ENCODE measurements at places on chromosomes 7 and 10.

- DNase-seq: peak; percentile 60
These were observed 82.7 kb upstream of the C1GALT1 start for GRCh38 chr7:7099584-7100014.

DNA sequence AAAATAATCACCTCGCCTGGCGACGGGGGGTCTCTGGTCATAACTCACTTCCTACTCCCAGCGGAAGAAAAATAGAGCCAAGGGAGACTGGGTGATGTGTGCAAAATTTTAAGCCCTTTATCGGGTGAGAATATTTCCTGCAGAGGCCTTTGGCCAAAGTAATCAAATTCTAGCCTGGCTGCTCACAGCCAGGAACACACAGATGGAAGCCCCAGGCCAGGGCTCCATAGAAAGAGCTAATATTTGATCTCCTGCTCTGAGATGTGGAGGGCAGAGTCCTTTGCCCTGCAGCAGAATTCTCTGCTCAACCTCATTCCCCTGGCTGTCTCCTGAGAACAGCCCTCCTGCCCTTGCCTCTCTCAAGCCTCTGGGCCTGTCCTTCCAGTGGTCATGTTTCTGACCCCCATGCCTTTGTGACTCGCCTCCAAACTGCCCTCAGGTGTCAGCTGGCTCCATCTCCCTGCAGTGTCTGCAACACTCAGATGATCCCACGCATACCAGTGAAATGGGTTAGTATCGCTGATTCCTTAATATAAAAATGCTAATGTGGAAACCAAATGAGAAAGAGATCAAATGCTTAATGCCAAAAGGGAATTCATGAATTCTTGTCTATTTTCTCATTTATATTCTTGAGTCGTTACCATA lies 34.5 kb downstream of the FRMD4A start:
- DNase-seq: no peak

DNA sequence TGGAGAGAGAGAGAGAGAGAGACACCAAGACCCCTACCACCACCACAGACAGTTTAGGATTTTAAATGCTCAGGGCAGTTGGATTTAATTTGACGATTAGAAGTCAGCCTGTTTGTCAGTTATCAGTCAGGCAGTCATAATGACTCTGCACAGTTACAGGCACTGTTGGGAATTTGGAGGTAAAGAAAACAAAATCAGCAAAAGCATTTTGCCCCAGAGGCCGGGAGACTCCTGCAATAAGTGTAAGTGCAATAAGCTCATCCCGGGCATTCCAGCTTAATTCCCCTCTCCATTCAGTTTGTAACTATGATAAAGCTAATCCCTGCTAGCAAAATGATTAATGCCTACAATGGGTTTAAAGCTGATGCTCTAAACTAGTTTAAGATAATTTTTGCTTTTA lies 13.5 kb downstream of the SEMA3C start:
- DNase-seq: no peak

DNA sequence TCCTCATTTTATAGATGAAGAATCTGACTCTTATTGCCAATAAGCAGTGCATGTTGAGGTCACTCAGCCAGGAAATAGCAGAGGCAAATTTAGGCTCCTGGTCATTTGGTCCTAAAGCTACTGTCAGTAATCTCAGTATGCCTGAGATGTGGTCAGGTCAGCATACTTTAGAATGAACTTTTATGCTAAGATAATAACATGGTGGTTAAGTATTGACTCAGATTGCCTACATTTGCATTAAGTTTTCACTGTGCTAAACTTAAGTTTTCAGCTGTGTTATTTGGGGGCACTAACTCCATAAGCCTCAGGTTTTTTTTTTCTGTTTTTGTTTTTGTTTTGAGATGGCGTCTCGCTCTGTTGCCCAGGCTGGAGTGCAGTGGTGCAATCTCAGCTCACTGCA lies 35.9 kb upstream of the CCSER2 start:
- no peak for DNase-seq

GRCh38 chr10:86960003-86960862 lies 1.8 kb downstream of the SNCG start:
- DNase-seq: peak; percentile 91

DNA sequence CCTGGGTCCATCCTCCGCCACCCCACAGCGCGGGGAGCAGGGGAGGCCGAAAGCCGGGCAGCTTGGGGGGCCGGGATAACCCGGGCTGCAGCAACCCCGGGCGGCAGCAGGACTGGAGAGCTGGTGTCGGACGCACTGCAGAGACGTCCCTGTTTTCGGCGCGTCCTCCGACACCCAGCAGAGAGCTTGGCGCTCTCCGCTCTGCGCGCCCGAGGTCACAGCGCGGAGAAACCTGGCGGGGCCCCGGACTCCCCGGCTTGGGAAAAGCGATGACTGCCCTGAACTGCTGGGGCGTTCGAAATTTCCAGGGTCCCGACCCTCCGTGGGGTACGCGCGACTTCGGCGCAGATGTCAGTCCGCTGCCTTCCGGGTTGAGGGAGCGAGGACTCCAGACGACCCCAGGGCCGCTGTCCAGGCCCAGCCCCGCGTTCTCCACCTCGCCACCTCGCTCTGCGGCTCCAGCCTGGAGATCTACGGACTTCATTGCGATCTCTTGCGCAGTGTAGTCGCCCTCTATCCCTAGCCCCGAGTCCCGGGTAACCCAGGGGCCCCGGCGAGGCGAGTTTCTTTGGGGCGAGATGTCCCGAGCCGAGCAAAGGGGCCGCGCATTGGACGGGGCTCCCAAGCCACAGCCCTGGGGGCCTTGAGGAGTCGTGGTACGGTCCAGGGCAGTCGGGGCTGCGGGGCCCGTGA lies 617 bp upstream of the FOXI2 start:
- no peak for DNase-seq

DNA sequence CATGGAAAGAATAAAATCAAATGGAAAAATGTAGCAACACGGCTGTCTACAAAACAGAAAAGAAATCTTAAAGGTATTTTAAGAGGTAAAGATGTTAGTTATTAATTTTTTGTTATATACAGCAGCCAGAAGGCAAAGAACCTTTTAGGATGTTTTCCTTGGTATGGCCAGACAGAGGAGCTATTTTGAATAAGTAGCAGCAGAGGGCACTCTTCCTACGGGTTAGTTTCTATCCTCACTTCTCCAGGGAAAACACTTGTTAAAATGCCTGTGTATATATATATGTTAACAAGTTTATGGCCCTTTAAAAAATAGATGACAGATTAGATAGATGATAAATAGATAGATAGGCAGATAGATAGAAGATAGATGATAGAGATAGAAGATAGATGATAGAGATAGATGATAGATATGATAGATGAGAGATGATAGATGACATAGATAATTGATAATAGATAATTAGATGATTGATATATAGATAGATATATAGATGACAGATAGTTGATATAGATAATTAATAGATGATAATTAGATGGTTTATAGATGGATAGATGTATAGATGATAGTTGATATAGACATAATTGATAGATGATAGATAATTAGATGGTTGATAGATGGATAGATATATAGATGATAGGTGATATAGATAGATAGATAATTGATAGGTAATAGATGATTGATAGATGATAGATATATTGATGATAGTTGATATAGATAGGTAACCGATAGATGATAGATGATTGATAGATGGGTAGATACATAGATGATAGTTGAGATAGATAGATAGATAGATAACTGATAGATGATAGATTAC lies 57.8 kb upstream of the WIPF3 start:
- DNase-seq: peak; percentile 59

DNA sequence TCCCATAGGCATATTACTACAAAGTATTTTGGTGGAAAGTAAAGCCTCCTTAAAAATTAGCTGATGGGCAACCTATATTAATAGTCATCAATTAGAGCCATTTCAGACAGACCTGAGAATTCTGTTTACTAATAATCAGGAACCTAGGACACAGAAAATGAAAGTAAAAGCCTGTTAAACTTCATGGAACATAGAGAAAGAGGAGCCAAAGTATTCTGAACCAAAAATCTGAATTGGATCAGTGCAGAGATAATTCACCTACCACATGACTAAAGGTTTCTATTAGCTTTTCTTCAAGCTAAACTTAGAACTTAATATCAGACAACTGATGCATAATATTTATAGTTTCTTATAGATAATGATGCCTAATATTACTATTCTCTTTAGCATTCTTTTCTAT lies 204.5 kb upstream of the RHOBTB1 start:
- DNase-seq: no peak

DNA sequence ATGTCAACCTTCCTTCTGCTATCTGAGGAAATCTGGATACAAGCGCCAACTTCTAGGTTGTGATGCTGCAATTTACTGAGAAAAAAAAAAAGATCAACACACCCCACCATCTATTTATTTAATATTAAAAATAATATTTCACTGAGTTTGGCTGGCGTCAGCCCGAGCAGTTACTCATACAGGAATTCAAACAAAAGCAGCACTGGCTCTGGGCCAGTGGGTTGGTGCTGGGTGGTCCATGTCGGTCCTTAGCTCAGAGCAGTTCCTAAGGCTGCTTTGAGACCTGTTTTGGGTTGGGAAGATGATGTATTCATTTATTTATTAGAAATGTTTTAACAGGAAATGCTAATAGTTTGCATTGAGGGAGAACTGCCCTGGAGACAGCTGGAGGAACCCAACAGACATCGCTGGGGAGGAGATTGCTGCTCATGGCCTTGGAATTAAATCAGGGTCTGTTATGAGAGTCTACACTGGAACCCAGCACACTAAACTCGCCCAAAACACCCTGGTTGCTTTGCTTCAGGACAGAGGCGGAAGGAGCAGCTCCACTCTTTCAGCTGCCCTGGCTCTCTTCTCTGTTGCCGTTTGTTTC lies 36.3 kb upstream of the GOT1 start:
- no peak for DNase-seq

DNA sequence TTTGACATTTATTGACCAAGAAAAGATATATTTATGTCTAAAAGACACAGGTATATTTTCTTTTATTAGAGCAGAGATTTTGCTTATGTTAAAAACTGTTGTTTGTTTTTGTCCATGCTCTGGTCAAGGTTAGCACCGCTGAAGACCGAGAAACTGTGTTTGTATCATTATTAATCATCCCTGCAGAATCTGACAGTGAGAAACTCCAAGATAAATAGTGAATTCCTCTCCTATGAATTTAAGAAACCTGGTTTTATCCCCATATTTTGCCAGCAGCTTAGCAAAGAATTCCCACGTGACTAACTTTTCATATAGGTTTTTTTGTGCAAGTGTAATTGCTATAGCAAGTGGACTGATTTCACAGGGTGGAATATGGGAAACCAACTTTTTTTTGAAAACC lies 77.6 kb downstream of the FRMD4A start:
- no peak for DNase-seq

DNA sequence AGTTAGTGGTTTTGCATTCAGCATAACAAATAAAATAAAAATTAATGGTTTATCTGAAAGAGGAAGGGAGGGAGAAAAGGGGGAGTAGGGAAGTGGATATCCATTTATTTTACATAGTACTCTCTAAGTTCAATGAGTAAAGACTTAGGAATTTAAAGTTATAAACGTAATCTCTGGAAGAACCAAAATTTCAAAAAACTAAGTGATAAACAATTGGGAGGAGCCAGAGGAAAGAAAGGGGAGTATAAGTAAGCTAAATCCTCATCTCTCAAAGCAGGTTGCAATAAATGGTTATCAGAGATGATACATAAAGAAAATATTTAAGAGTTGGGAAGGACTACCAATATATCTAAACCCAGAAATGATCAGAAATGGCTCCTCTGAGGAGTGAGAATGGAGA lies 46.4 kb downstream of the ANK3 start:
- no peak for DNase-seq

Data from NB4 (cell line).